ENCODE measurements at places on chromosomes 3 and 15. TPM values are rescaled to one million over a fixed set of nuclear protein-coding genes. Genes with fewer than 3 reads are reported as not detected.

The FOXL2 gene
- total RNA-seq, result not detected

The SLC9A9 gene
- 2.2 TPM for total RNA-seq

DNA sequence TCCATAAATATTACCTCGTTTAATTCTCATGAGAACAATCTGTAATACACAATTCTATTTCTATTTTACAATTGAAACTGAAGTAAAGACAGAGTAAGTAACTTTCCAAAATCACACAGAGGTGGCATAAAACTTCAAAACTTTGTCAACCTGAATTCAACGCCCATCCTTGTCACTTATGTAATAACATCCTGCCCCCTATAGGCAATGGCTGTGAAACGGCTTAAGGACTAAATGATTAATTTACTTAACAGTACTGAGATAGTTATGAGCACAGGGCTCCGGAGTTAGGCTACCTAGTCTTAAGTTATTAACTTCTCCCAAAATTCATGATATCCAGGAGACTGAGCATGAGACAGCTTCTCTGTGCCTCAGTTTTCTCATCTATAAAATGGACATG, 293.1 kb upstream of the CHRM5 start:
- H3K36me3 ChIP-seq, result no peaks in the 10 kb centered on the region
- H3K4me3 ChIP-seq, result no peak overlapping the region
- DNase-seq, result peak; percentile 13
- H3K27me3 ChIP-seq, result peaks cover 18% of the 10 kb centered on the region
- no peak overlapping the region for H3K27ac ChIP-seq
- no peaks in the 10 kb centered on the region for H3K4me1 ChIP-seq

DNA sequence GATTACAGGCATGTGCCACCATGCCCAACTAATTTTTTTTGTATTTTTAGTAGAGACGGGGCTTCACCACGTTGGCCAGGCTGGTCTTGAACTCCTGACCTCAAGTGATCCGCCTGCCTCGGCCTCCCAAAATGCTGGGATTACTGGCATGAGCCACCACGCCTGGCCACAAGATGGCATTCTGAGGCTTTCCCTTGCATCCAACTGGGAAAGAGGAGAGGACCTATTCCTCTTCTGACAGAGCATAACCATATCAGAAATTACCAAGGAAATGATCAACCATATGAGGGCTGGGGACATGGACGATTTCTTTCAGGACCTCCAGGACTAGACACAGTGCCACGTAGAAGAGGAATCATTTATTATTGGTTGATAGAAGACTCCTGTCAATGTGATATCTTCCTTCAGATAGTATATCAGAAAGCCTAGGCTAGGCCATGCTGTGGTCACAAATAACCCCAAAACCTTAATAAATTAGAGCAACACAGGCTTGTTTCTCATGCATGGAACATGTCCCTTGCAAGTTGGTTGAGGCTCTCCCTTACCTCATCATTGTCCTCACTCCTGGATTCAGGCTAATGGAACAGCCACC, 372.3 kb upstream of the IL12A start:
- H3K27ac ChIP-seq, result no peak overlapping the region
- no peaks in the 10 kb centered on the region for H3K27me3 ChIP-seq
- no peaks in the 10 kb centered on the region for H3K4me1 ChIP-seq
- H3K4me3 ChIP-seq, result no peak overlapping the region

GRCh38 chr3:193987186-193987585, 148.8 kb upstream of the HES1 start:
- H3K4me3 ChIP-seq, result no peak overlapping the region
- no peak overlapping the region for H3K27ac ChIP-seq
- no peak for DNase-seq
- H3K4me1 ChIP-seq, result no peaks in the 10 kb centered on the region
- peaks cover 10% of the 10 kb centered on the region for H3K27me3 ChIP-seq
- no peaks in the 10 kb centered on the region for H3K36me3 ChIP-seq

- H3K4me3 ChIP-seq, result no peak overlapping the region
- H3K27ac ChIP-seq, result no peak overlapping the region
- peaks cover 14% of the 10 kb centered on the region for H3K4me1 ChIP-seq
- H3K36me3 ChIP-seq, result no peaks in the 10 kb centered on the region
Observed at GRCh38 chr3:9352917-9353752, 9.7 kb upstream of the THUMPD3 start.

Data from activated CD8-positive, alpha-beta T cell treated with anti-CD3 and anti-CD28 coated beads for 36 hours (primary cell).